ENCODE measurements at places on chromosomes 5 and 9. TPM values are rescaled to one million over a fixed set of nuclear protein-coding genes. Genes with fewer than 3 reads are reported as not detected.
A peak's percentile ranks its signal among the peaks of the same experiment; 100 is the strongest.

DNA sequence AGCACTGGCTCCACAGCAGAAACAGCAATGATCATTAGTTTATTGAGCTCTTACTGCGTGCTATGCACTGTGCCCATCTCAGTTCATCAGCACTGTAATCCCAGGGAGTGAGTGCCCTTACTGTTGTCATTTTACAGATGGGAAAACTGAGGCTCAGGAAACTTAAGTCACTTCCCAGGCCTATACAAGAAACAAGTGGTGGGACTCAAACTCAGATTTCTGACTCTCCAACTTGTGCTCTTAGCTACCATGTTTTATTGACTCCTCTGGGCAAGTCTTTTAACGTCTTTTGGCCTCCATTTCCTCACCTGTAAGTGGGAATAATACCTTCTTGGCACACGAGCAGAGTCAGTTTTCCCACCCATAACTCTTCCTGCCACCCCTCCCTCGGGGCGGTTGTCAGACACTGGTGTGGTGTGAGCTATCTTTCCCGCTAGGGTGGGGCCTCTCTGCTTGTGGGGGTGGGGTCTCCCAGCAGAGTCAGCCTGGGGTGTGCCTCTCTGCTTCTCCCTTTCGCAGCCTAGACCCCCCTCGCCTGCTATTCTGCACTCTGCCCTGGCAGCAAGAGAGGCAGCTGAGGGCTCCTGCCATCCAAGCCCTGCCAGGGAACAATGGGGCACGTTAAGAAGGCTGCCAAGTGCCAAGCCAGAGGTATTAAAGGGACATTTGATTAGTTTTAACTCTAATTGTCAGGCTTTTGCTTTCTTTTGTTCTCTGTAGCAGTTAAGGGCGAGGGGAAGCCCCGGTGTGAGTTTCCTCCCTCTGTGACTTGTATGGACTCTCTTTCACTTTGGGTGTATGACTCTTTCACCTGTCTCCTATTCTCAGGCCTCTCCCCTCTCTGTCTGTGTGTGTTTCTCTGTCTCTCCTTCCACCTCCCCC is 12.1 kb downstream of the GALNT10 start:
- no peak for DNase-seq

- DNase-seq: no peak
Measured at GRCh38 chr5:160507221-160507721, 85.6 kb downstream of the PTTG1 start.

DNA sequence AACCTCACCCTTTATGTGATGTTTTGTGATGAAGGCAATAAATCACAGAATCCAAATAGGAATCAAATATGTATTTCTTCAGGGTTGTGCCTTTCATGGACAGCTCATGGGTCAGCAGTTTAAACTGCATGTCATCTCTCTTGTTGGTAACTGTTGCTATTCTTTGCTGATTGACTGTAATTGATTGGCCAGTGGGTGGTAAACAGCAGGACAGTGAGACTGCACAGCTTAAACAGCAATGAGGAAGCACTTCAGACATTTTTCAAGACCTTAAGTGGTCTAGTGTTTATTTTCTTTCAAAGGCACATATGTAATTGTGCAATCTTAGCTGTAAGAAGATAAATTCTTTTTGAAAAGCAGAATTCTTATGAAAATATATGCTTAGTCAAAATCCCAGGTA is 260.5 kb downstream of the COX7C start:
- no peak for DNase-seq

DNA sequence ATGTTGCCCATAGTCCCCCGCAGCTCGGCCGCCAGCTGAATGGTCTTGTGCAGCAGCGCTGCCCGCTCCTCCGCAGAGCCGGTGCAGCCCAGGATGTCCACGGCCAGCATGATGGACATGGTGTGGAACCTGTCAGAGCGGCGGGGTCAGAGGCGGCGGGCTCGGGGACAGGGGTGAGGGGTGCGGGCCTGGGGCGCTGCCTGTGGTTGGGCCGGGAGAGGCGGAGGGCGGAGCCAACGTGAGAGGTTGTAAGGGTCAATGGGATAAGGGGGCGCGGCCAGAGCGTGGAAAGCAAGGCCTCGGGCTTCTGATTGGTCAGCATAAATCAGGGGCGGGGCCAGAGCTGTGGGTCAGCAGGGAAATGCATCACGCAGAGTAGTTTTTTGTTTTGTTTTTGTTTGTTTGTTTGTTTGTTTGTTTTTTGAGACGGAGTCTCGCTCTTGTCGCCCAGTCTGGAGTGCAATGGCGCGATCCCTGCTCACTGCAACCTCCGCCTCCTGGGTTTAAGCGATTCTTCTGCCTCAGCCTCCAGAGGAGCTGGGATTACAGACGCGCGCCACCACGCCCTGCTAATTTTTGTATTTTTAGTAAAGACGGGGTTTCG is 6.8 kb upstream of the TOR2A start:
- DNase-seq: peak; percentile 70

- DNase-seq: no peak
Measured at GRCh38 chr9:27791311-27791710, 218.0 kb upstream of the C9orf72 start.

DNA sequence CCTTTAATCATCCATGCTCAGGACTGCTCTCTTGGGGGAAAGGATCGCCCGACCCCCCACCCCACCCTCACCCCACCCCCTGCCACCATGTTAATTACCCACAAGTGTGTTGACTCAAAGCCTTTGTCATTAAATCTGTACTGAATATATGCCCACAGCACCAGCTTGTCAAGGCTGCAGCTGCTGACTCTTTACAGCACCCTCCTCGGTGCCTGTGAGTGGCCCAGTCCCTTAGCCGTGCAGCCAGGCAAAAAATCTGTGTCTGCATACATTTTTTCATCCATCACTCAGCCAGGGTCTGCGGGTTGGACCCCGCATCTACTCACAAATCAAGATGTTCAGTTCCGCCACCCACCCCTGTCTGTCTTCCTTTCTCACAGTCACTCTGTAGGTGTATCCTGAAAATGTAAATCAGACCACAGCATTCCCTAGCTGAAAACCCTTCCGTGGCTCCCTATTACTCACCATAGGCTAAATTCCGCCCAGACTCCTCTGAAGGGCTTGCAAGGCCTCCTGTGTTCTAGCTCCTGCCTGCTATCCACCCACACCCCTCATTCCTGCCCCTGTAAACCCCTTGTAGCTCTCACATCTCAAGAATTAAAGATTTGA is 53.7 kb upstream of the KCNIP1 start:
- DNase-seq: no peak

DNA sequence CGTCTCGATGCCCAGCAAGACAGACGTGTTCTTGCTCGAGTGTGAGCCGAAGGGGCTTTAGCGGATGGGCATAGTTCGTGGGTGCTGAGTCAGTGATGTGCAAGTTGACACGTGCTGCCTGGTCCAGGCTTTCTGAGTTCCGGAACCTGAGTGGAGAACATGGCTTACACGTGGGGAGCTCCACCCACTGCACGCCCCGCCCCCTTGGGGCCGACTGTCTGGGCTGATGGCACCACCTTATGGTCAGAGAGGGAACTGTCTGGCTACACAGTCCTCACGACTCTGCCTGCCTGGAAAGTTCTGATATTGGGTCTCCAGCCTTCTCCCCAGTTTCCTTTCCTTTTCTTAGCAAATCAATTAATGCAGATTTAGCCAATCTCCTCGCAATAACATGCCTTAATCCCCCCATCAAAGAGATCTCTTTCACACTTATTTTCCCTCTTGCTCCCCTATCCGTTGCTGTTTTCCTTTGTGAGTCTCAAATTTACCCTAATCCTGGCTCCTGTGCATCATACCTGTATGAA is 3.8 kb upstream of the STC2 start:
- peak; percentile 72 for DNase-seq

DNA sequence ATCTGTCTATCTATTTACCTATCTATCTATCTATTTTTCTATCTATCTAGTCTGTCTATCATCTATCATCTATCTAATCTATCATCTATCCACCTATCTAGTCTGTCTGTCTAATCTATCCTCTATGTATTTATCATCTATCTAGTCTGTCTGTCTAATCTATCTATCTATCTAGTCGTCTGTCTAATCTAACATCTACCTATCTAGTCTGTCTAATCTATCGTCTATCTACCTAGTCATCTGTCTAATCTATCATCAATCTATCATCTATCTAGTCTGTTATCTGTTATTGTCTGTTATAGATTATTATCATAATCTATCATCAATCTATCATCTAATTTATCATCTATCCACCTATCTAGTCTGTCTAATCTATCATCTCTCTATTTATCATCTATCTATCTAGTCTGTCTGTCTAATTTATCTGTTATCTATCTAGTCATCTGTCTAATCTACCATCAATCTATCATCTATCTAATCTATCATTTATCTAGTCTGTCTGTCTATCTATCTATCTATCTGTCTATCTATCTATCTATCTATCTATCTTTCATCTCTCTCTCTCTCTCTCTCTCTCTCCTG is 80.2 kb upstream of the ZNF618 start:
- DNase-seq: no peak

- DNase-seq: no peak
Measured at GRCh38 chr5:156121882-156122281, 205.1 kb upstream of the SGCD start.

DNA sequence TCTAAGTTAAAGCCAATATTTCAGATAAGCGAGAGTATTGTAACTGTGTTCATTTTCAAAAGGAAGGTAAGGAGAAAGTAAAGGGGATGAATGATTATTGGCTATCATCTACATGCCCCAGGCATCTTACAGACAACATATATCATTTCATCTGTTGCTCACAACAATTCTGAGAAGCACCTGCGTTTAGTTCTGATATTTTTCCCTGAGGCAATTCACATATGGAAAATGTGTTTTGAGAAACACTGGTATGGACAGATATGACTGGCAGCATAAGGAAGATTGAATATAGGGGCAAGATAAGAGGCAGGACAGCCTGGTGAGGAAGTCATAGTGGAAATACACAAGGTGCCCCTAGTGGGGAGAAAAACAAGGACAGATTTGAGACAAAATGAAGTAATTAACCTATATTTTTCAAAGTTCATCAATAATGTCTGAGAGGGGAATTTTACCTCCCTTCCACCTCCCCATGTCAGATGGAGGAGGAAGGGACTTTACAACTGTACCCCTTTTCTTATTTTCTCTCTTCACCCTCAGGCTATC is 87.7 kb upstream of the TRIM32 start:
- no peak for DNase-seq

DNA sequence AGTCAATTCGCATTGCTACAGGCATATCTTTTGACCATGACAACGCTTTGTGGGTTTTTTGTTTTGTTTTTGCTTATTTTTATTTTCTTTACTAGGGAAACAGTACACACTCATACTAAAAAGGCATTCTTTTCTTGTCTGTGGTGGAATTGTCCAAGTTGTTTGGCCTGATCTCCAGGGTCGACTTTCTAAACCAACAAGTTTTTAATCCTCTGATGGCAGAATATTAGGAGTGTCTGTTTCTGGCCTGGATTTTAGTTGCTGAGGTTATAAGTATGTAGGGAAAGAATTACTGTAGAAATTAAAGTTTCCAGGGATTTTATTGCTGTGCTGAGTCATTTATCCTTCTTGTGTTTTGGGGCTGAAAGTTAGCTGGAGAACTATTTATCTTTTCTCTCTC is 218.5 kb downstream of the TAF11L14 start:
- DNase-seq: no peak

GRCh38 chr5:34504967-34505366 is 151.2 kb upstream of the RAI14 start:
- no peak for DNase-seq

DNA sequence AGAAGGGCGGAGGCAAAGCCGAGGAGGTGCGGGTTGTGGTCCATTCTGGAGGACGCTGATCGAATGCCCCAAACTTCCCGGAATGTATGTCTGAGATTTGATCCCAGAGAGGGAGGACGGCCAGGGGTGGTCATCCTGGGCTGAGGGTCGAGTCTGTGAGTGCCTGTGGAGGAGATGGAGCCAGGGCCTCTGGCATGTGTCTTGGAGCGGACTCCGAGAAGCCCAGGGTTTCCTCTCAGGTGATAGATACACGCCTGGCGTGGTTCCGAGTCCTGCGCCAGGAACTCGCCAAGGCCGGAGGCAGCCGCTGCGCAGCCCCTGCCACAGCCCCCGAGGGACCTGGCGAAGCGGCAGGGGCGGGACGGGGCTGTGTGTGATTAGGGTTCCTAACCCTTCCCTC is 363 bp downstream of the ZNF454 start:
- DNase-seq: peak; percentile 12

- DNase-seq: peak; percentile 26
Measured at GRCh38 chr9:134922932-134923240, 5.2 kb upstream of the FCN1 start.

GRCh38 chr5:64792469-64792868 is 23.7 kb downstream of the CWC27 start:
- DNase-seq: no peak

GRCh38 chr9:21507483-21507790 is 25.3 kb upstream of the IFNE start:
- DNase-seq: no peak

The TMEFF1 gene
- 0.50 TPM for total RNA-seq

The PLGRKT gene
- total RNA-seq: 86.3 TPM

The ADAMTS13 gene
- 4.4 TPM for total RNA-seq

The ACOT12 gene
- total RNA-seq: not detected

The CFAP90 gene
- total RNA-seq: not detected

The PCDHA4 gene
- total RNA-seq: 0.39 TPM

The SLCO6A1 gene
- total RNA-seq: not detected

Data from left colon (tissue), 2 donors.